ENCODE measurements at places on chromosomes 11 and 22. TPM values are rescaled to one million over a fixed set of nuclear protein-coding genes. Genes with fewer than 3 reads are reported as not detected.

Gene NFAM1
- not detected for total RNA-seq

GRCh38 chr22:44224166-44224565 is 43.4 kb downstream of the PARVG start:
- no peak for DNase-seq

DNA sequence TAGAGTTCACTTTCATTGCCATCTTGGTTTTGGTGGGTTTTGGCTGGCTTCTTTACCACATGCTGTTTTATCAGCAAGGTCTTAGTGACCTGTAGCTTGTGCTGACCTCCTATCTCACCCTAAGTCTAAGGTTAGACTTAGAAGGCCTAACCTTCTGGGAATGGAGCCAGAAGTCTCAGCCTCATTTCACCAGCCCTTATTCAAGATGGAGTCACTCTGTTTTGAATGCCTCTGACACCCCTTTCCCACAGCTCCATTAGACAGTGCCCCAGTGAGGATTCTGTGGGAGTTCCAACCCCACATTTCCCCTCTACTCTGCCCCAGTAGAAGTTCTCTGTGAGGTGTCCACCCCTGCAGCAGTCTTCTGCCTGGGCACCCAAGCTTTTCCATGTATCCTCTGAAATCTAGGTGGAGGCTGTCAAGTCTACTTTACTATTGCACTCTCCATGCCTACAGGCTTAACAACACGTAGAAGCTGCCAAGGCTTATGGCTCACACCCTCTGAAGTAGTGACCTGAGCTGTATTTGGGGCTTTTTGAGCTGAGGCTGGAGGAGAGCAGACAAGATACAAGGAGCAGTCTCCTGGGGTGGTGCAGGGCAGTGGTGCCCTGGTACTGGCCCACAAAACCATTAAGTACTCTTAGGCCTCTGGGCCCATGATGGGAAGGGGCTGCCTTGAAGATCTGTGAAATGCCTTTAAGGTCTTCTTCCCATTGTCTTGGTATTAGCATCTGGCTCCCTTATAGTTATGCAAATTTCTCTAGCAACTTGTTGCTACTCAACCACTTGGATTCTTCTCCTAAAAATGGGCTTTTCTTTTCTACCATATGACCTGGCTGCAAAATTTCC is 65.9 kb upstream of the SC5D start:
- no peak for DNase-seq

- no peak for DNase-seq
Observed at GRCh38 chr22:42142771-42143461, 12.3 kb upstream of the CYP2D6 start.

DNA sequence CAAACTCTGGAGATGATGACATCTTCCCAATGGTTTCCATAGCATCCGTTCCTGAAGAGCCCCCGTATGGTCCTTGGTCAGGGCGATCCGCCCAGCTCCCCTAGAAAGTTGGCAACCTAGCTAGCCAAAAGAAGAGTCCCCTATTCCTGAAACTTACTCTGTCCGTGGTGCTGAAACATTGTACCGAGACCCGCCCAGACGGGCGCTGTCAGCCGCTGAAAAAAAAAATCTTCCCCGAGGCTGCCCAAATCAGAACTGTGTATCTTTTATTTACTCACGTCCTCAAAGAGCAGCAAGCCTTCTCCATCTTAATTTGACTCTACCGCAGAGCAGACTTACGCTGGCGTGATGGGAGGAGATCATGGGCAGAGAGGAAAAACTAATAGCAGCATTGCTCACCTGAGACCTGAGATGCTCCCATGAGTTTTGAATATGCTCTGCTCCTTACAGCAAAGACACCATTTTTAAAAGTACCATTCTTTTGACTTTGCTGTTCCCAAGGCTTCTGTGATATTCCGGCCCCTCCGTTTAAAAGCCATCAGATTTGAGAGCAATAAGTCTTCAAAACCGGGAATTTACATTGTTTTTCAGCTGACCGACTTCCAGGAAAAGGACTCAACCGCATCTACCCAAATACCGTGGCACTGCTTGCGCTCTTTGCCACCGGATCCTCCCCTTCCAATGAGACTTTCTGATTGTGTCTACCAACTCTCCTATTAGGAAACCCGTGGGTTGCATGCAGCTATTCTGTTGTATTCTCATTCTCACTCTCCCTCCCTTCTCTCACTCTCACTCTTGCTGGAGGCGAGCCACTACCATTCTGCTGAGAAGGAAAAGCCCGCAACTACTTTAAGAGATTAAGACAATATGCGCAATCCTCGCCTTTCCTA is at the start of gene SLC17A6:
TSS of gene SLC17A6 (plus strand) at position 786 of the 890 bp plus-strand sequence. CDS start 153 bp downstream, outside the sequence.
- DNase-seq: peak; percentile 56

DNA sequence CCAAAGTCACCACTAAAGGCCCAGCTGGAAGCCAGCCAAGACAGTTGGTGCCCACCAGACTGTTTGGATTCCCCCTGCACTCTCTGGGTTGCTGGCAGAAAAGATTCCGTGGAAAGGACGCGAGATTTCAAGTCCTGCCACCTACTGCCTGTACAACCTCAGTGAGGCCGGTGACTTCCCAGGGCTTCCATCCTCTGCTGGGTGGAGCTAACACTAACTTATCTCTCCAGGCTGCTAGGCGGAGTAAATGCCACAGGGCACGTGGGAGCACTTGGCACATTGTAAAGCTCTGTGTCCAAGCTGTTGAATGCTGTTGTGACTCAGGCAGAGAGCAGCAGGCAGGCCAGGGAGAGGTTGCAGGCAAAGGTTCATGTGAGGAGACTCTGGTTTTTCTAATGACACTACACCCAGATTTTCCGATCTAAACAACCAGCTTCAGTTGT is 50.9 kb upstream of the CDON start:
- peak; percentile 99 for DNase-seq

Measured in myocyte (in vitro differentiated cells).